ENCODE measurements at places on chromosomes 4 and X.

- DNase-seq = no peak
Observed at GRCh38 chr4:94403751-94404150, 48.0 kb upstream of the PDLIM5 start.

DNA sequence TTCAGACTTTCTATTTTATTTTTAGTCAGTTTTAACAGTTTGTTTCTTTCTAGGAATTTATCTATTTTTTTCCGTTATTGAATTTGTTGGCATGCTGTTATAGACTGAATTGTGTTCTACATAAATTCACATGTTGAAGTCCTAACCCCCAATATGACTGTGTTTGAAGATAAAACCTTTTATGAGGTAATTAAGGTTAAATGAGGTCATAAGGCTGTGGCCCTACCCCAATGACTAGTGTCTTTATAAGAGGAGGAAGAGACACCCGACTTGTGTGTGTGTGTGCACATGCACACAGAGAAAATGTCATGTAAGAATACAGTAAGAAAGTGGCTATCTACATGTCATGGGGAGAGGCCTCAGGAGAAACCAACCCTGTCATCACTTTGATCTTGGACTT, 146.3 kb downstream of the BRWD3 start:
- no peak for DNase-seq

DNA sequence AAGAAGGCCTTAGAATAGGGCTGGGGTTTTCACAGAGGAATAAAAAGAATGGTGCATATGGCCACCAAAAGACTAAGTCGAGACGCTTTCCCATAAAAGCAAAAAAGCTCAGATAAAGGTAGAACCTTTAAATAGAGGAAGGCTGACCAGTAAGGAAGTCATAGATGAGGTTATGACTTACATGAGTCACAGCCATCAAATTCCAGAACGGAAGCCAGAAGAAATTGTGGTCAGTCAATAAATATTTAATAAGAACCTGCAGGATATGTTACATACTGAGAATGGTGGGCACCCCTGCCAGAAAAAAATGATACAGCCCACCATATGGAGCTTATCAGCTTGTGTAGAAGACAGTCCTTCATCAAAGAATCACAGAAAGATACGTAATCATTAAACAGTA, 120.1 kb downstream of the MANBA start:
- DNase-seq = no peak

GRCh38 chr4:24471486-24472160, 112.7 kb downstream of the DHX15 start:
- DNase-seq = no peak

DNA sequence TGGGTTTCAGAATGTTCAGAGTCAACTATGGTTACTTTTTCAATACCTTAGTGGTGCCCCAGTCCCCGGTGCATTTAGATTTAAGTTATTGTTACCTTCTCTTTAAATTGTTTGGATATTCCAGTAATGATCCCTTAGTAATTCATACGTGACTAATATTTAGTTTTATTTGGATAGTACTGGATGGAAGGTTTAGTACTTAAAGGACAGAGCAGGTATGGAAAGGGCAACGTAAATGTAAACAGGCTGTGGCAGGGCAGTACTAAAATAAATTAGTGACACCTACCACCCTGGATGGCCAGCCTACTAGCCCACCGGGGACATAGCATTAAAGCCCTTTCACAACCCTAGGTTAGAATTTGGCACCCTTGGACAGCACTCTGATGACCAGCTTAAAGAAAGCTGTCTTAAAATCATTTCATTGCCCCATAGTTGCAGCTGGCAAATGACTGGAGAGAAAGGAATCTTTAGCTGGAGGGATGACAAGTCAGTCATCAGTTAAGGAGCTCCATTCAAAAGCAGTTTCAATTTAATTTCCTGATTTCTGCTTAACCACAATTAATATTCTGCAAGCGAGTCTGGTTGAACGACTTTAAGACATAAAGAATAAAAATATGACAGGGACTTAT, 16.4 kb downstream of the PLP1 start:
- no peak for DNase-seq

GRCh38 chr4:66178906-66179305, 508.6 kb upstream of the EPHA5 start:
- no peak for DNase-seq

GRCh38 chr4:166981847-166982246, 252.4 kb downstream of the SPOCK3 start:
- DNase-seq = no peak

- no peak for DNase-seq
Observed at GRCh38 chrX:105715746-105716145, 106.6 kb upstream of the NRK start.

- no peak for DNase-seq
Observed at GRCh38 chr4:105148356-105148755, 1.7 kb downstream of the TET2 start.

DNA sequence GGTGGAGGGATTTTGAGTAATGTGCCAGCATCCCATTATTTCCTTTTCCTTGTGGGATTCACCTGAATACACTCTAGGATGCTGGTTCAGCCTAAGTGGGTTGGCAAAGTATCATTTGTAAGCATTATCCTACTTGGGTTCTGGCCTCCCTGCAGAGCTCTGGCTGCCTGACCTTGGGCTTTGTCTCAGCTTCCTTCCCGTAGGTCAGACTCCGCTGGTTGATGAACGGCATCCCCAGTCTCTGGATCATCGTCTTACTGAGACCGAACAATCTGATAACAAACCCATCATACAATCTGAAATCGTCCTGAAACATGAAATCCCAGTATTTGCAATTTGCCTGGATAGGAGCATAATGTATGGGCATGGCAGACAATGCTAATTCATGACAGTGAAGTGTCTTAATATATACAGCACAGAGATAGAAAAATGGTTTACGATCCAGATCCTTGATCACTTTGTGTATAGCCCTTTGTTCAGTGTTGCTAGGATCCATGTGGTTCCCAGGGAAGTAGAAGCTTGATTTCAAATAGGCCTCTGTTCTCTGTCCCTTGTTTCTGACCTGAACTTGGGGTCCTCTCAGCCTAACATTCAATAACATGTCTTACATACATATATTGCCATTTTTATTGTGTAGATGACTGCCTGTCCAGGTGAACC, 5.5 kb downstream of the MID2 start:
- DNase-seq = no peak

GRCh38 chr4:124104101-124104500, 608.4 kb downstream of the ANKRD50 start:
- no peak for DNase-seq

DNA sequence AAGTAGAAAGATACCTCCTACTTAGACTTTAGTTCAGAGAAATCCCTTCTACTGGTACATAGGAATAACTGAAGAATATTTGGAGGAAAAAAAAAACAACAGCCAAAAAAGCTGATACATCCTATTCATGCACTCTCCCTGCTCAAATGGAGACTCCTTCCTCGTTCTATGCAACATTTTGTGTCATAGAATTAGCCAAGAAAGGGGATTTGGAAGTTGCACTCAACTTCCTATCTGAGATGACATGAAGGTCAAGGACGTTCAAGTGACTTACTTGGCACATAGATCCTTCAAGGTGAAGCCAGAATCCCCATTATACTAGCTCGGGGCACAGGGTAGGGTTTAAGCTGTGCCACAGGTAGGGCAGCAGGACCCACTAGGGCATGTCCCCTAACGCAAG, 56.2 kb upstream of the S100G start:
- DNase-seq = no peak

DNA sequence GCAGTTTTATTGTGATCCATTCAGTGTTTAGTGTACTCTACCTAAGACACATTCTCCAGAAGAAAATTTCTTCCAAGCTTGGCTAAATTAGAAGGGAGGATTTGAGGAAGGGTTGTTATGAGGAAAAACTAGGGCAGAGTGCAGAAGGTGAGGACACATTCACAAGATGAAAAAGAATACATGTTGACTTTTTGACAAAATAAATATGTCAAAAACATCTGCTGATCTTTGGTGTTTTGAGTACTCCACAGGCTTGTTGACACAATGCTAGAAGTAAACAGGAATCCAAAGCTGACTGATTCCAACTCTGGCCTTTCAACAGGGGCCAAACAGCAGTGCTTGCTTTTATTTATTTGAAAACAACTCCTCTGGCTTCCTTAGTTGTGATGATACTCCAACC, 125.8 kb upstream of the SLC7A11 start:
- no peak for DNase-seq

GRCh38 chr4:75733369-75733768, 9.0 kb downstream of the USO1 start:
- DNase-seq = no peak

- no peak for DNase-seq
Observed at GRCh38 chr4:52112411-52112810, 61.3 kb downstream of the SPATA18 start.

GRCh38 chrX:84108584-84108983, 79.4 kb downstream of the RPS6KA6 start:
- no peak for DNase-seq

- DNase-seq = no peak
Observed at GRCh38 chr4:168683595-168683994, 186.7 kb downstream of the PALLD start.

DNA sequence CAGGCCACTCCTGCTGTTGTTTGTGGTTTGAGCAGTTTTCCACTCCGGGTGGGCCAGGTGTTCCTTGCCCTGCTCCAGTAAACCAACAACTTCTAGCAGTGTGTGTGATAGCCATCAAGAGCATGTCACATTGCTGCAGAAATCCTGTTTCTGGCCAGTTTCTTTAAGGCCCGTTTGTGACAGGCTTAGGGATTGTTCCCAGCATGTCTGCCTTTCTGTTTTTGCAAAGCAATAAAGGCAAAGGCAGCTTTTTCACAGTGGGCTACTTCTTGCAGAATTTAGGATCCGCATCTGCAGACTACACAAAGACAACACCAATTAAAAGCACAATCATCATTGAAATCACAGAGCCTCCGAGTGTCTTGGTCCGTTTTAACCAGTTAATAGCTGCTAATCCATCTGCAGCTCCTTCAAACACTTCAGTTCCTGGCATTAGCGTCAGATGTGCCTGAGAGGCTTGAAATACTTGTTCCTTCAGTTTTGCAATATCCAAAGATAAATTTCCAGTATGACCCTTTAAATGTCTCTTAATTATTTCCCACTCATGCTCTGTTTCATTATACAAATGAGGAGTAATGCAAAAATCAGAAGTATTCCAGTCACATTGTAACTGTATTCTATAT, 65.1 kb downstream of the ADAM29 start:
- DNase-seq = no peak

DNA sequence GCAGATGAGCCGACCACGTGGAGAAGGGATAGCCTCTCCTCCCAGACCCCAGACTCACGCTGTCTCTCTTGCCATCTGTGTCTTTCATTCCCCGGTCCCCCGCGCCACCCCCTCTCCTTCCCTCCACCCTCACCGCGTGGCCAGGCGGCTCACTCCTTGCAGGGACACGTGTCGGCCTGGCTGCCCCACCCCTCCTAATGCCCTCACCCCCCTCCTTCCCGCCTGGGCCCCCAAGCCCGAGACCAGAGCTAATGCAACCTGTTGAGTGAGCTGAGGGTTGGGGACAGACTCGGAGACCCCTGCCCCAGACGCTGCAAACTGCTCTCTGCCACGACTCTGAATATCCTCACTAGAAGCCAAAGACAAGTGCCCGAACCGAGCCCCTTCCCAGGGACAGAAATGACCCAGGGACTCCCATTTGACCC, 1.8 kb downstream of the SLC38A5 start:
- DNase-seq = no peak

- DNase-seq = no peak
Observed at GRCh38 chr4:10639100-10639499, 45.5 kb downstream of the CLNK start.

DNA sequence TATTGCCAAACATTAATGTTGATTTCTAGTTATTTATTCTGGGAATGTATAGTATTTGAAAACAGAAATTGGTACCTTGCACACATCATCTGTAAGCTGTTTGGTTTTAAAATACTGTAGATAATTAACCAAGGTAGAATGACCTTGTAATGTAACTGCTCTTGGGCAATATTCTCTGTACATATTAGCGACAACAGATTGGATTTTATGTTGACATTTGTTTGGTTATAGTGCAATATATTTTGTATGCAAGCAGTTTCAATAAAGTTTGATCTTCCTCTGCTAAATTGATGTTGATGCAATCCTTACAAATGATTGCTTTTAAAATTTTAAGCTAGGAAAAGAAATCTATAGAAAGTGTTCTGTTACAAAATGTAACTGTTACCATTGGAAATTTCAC, 30.8 kb upstream of the FMR1NB start:
- no peak for DNase-seq

GRCh38 chr4:57094832-57095223, 15.4 kb downstream of the IGFBP7 start:
- DNase-seq = no peak

DNA sequence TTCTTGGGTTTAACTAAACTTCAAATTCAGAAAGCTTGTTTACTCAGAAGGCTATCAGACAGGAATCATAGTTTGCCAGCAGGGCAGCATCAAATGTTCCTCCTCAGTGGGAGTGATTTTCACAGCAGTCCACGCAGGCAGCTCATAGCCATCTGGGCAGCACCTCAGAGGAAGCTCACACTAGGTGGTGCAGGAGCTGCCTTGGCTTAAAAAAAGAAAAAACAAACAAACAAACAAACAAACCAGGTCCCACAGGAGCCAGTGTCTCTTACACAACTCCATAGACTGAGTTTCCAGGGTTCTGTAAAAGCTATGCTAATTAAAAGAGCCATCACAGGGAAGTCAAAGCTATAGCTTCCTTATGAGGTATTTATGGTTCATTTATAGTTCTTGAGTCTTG, 10.5 kb upstream of the KLHL5 start:
- no peak for DNase-seq

DNA sequence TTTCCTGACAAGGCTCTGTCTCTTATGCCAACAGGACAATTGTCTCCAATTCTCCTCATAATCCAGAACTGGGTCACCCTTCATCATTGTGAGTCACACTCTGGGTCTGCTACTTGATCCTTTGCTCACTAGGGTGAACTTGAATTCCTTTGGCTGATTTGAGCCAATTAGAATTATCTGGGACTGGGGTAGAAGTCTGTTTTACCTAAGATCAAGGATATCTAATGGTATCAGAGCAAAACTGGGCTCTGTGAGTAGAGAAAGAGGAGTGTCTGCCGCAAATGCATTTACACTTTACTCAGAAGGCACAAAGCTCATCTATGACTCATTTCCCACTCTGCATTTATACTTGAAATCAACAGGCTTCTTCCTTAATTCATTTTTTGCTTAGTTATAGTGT, 72.6 kb downstream of the PITX2 start:
- DNase-seq = no peak

DNA sequence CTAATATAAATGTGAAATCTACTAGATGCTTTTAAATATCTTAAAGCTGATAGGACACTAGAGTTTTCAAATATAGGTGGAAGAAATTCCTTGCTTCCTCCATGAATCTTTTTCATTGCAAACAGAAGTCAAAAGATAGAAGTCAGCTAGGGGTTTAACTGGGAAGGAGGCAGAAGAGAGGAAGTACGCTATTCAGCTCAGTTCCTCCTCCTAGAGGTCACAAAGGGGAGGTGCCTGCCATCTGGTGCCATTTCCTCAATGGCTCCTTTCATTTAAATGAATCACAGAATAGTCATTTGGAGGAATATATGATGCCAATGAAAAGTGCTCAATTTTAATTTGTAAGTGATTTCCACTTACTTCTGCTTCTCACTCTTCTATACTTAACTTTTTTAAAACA, 8.5 kb downstream of the COL25A1 start:
- no peak for DNase-seq
